ENCODE measurements at places on chromosomes 1 and 21.

DNA sequence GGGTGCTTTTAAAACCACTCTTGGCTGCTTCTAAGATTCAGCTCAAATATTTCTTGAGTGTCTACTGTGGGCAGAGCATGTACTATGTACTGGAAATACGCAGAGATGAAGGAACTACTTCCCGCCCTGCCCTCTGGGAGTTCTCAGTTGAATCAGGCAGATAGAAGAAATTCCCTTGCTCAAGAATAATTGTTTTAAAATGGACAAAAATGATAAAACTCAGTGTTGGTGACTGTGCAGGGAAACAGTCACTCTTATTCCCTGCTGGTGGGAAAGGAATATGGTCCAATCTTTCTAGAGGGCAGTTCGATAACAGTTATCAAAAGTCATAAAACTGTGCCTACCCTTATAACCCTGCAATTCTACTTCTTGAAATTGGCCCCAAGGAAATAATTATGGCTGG lies 16.9 kb upstream of the GRHL3 start:
- no peak for DNase-seq

DNA sequence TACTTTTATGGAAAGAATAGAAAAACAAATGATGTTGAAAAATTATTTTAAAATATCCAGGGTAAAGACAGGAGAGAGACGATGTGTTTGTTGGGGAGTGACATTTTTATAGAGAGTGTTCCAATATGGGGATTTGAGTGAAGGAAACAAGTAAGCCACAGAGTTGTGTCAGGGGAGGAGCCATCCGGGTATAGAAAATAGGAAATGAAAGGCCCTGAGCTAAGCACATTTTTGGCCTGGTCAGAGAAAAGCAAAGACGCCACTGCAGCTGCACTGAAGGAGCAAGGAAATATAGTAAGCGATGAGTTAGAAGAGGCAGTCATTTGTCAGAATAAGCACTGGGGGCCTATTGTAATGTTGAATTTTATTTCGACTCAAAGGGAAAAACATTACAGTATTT lies 107.3 kb upstream of the ADGRL4 start:
- no peak for DNase-seq

DNA sequence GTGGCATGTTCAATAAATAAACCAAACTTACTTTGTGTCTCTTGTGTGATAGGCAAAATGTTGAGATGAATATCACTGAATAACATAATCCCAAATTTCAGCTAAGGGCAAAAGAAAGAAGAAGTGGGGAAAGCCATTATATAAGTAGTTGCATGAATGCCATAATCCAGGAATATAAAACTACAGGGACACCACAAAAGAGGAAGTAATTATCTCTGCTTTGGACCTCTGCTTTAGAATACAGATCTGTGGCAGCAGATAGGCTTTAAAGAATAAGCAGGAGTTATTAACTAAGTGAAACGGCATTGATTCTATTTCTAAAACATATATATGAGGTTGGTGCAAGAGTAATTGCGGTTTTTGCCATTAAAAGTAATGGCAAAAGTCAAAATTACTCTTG lies 288.5 kb upstream of the SNX7 start:
- no peak for DNase-seq

DNA sequence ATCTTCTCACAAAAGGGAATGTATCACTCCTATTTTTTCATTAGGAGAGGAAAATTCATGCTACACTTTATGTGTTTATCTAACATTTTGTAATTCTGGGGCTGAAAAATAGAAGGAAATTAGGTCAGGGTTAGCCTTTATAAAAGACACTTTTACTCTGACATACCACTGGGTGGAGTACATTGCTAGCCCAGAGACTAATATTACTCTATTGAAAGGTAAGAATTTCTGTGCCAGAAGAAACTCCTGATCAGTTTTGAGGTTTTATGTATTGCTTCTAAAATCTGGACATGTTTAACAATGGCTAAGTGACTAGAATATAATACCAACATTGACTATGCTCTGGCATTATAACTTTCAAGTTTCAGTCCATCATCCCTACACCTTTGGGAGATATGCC lies 724.6 kb downstream of the USP25 start:
- peak; percentile 34 for DNase-seq

DNA sequence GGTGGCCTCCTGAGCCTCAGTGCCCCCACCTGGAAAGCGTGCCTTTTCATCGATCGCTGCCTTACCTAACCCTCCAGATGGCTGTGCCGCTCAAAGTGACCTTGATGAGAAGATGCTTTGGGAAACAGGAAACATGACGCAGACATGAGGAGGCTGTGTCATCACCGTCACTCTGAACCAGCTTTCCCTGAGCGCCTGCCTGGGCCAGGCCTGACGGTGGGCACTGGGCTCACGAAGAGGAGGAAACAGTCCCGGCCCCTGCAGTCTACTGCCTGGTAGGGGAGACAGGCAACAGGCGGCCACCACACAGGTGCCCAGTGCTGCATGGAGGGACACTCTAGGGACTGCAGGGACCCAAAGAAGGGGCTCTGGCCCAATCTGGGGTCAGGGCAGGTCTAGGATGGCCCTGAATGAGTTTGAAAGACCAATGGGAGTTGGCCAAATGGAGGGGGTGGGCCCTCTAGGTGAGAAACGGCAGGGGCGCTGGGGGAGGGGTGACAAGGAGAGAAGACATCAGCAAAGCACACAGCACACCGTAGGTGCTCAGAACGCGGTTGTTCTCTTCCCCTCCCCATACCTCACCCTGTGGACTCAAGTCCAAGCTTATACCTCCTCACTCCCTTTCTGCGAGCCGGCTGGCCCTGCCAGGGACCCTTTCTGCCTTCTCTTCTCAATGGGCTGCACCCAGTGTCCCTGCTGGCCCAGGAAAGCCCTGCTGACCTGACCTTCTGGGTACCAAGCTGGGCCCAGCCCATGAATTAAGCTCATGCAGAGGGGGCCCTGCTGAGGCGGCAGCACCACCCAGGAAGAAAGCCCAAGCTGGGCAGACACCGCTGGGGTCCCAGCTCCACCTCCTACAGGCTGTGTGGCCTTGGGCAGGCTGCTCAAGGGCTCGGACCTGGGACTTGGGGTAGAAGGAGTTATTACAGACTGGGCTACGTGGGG lies 44.9 kb downstream of the GLIS1 start:
- DNase-seq = peak; percentile 26

All from adipocyte (in vitro differentiated cells).